Lung (tissue), 17 donors: ENCODE measurements at places on chromosomes 11 and 22. TPM values are rescaled to one million over a fixed set of nuclear protein-coding genes. Genes with fewer than 3 reads are reported as not detected.
A peak's percentile ranks its signal among the peaks of the same experiment; 100 is the strongest.

GRCh38 chr11:112289588-112290492 lies 29.2 kb upstream of the PLET1 start:
- H3K27me3 ChIP-seq = no peaks in the 10 kb centered on the region
- H3K27ac ChIP-seq = peak overlapping the region; percentile 77
- peak overlapping the region; percentile 60 for H3K4me3 ChIP-seq
- H3K4me1 ChIP-seq = peaks cover 5% of the 10 kb centered on the region
- no peaks in the 10 kb centered on the region for H3K36me3 ChIP-seq

DNA sequence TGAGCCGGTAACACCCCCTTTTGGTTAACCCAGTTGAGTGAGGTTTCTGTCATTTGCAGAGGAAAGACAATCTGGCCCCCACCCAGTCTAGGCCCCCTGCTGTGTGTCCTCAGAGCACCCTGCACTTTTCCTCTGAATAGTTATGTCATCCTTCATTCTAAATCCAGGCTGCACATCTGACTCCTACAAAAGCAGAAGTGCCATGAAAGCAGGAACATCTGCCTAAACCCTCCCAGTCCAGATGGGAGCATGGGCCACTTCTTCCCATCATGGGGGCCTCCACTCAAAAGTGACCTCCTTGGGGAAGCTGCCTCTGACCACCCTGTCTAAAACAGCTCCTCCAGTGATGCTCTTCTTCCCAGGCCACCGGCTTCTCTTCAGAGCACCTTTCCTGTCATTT lies 53.7 kb upstream of the HMGXB4 start:
- DNase-seq = no peak
- H3K4me1 ChIP-seq = no peaks in the 10 kb centered on the region
- H3K4me3 ChIP-seq = no peak overlapping the region
- H3K27ac ChIP-seq = no peak overlapping the region

GRCh38 chr11:40227730-40228129 lies 1231.7 kb downstream of the LRRC4C start:
- H3K4me3 ChIP-seq = no peak overlapping the region
- H3K36me3 ChIP-seq = no peaks in the 10 kb centered on the region
- H3K27ac ChIP-seq = no peak overlapping the region

DNA sequence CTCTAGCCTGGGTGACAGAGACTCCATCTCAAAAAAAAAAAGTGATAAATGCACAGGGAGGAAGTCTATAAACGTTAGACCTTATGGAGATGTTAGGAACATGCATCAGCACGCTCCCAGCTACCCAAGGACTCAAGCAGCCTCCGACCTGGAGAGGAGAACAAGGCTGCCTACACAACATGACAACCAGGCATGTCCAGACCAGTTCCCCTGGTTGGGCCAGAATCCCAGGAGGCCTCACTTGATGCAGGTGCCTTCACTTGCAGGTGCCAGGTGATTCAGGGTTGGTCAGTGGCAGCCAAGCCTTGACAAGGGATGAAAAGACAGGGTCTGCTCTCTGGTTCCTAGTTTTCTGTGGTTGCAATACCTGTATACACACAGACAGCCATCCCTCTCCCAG lies 5.9 kb downstream of the RANGAP1 start:
- no peak overlapping the region for H3K27ac ChIP-seq
- peaks cover 3% of the 10 kb centered on the region for H3K4me1 ChIP-seq
- H3K4me3 ChIP-seq = no peak overlapping the region
- no peak for DNase-seq
- peaks cover 31% of the 10 kb centered on the region for H3K36me3 ChIP-seq
- no peaks in the 10 kb centered on the region for H3K27me3 ChIP-seq

DNAJB13 gene
- total RNA-seq = 6.1 TPM

DNA sequence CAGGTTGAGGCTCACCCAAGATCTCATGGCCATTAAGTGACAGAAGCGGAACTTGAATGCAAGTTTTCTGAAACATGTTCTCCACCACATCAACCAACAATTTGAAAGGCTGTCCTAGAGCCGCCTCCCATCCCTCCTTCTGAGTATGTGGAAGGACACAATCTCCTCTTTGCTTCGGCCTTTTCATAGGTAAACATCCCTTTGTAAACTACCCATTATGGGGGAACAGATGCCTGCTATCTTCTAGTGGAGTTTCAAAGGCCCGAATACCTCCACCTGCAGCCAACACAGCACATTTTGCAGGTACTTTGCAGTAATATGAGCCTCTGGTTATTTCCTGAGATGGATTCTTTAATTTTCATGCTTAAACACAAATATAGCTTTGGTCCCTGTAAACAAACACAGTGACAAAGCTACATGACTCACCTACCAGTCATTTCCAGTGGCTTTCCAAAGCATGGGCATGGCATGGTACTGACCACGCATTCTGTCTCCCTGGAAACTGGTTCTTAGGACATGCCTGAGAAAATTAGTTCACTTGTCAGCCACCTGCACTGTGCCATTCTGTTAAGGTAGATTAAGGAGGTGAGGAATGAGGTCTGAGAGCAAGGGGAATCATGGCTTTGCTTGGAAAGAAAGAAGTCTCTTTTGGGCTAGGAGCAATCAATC lies 60.2 kb downstream of the EHF start:
- H3K27ac ChIP-seq = no peak overlapping the region
- no peaks in the 10 kb centered on the region for H3K27me3 ChIP-seq
- H3K36me3 ChIP-seq = no peaks in the 10 kb centered on the region
- no peaks in the 10 kb centered on the region for H3K4me1 ChIP-seq
